ENCODE measurements at places on chromosomes 13 and 19.

DNA sequence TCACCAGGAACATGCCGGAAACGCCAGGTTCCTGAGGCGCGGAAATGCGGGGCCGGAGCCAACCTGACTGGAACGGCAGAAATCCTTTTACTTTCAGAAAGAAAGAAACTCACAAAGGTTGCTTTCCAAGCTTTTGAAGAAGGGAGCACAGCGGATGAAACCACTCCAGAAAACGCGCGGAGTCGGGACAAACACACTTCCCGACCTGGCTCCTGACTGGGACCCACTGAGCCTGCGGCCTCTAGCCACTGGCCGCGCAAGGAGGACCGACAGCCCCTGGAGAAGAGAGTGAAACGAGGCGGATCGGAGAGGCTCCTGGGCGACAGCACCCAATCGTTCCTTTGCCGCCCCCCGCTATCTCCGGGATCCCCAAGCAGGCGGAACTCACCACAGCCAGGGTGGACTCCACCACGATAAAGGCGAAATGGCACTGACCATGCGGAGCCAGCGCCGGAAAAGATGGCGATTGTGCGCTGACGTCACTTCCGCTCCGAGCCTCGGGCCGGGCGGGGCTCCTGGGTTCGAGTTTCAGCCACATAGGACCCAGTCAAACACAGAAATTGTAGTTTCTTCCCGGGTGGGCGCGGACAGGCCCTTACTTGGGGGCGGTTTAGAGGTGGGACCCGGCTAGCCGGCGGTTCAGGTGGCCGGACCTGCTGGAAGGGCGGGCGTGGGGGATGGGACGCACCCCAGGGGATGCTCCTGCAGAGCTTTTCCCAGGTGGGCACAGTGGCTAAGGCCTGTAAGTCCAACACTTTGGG lies at the start of gene ZNF121:
Gene ZNF121, minus strand, starts transcription at position 432 of the 761 bp plus-strand sequence. CDS start 16,407 bp downstream, outside the sequence.
- DNase-seq = peak; percentile 91

DNA sequence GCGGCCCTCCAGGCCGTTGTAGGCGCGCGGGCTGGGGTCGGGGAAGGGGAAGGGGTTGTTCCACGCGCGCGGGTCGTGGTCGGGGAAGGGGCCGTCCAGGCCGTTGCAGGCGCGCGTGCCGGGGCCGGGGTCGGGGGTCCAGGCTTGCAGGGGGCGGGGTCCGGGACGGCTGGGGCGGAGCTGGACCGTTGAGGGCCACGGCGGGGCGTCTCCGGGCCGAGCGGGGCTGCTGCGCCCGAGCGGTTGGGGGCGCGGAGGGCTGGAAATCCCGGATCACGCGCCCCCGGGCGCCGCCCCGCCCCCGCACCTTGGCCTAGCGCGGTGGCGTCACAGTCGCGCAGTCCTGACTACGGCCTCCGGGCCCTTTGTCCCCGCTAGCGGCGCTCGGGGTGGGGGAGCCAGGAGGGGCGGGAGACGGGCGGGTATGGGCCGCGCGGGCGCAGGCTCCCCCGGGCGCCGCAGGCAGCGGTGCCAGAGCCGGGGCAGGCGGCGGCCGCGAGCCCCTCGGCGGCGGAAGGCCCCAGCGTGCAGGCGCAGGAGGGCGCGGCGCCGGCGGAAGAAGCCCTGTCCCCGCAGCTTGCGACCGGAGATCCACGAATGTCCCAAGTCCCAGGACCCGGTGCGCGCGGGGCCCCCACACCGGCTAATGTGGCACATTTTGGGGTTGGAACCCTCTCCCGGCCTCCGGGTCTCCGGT lies 665 bp downstream of the GPX4 start:
- DNase-seq = peak; percentile 90

GRCh38 chr13:93309886-93310523 lies 83.4 kb downstream of the GPC6 start:
- no peak for DNase-seq

DNA sequence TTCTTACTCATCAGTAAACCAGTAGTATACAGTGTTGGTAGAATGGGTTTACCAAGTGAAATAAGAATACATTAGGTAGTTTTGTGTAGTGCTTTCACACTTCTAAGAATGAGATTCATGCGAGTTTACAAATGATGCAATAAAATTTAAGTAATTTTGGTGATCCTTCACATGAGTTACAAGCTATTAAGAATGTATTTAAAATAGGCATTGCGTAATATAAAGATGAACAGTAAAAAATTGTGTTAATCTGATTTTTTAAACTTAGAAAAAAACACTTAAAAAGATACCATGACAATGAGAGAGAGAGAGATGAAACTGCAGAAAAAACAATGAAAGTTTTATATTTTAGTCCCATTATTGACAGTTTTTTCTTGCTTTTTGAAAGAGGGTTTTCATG lies 570.5 kb downstream of the SLITRK6 start:
- DNase-seq = no peak

DNA sequence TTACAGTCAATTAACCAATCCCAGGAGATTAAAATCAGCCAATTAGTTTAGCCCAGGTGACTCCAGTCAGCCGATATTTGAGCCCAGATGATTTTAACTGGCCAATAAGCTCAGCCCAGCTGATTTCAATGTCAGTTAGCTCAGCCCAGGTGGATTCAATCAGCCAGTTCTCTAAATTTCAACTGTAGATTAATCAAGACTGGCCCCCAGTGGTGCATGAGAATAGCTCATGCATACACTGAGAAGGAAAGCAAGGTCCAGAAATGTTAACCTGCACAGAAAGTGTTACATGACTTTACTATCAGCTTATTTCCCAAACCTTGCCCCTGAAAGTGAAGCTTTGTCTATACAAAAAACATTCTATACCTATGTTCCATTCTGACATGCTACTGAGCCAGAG lies 55.4 kb upstream of the ZNF724 start:
- no peak for DNase-seq

- no peak for DNase-seq
Observed at GRCh38 chr19:23071147-23071511, 45.7 kb upstream of the ZNF730 start.

DNA sequence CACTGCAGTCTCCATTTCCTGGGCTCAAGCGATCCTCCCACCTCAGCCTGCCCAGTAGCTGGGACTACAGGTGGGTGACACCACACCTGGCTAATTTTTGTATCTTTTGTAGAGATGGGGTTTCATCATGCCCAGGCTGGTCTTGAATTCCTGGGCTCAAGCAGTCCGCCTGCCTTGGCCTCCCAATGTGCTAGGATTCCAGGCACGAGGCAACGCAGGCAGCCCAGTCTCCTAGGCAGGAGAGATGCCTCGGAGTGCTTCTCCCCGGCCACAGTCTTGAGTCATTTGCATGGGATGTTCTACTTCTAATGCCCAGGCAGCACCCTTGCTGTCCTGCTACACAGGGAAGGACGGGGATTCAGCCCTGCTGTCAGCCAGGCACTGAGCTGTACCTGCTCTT lies 8.7 kb downstream of the MICOS13 start:
- DNase-seq = no peak

DNA sequence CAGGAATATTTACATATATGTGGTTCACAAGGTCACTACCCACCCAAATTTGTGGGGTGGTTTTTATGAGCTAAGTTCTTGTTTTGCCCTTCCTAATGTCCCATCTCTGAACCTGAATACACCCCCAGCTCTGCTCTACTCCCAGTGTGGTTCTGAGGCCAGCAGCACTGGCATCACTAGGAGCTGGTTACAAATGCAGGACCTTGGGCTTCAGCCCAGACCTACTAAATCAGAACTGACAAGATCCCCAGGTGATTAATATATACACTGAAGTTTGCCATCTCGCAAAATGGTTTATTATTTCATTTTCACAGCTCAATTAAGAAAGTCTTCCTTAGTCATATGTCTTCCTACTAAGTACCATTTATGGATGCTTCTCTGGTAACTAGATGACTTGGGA lies 67.9 kb downstream of the FOXO1 start:
- no peak for DNase-seq

- DNase-seq = no peak
Observed at GRCh38 chr19:15934332-15935078, at the start of gene CYP4F11. TSS of gene CYP4F11 (minus strand) at chr19:15934529. CDS start at chr19:15934408, 121 bp downstream.

DNA sequence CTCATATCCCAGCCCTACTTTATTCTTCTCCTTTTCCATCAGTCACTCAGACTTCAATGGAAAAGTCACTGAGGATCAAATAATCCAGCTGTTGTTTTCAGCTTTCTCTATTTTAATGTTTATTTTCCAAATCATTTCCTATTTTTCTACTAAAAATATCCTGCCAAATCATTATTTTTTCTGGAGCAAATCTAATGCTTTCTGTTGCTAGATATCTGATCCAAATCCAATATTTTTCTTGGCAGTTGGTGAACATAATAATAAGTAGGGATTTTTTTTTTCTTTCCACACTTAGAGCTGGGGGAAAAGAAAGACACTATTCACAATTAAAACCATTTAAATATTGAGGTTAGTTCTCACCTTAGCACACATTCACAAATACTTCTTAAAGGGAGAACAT lies 656.1 kb downstream of the DACH1 start:
- DNase-seq = no peak

- DNase-seq = no peak
Observed at GRCh38 chr13:40102854-40103253, 447.4 kb downstream of the COG6 start.
